ENCODE measurements at places on chromosomes 2 and 18.

DNA sequence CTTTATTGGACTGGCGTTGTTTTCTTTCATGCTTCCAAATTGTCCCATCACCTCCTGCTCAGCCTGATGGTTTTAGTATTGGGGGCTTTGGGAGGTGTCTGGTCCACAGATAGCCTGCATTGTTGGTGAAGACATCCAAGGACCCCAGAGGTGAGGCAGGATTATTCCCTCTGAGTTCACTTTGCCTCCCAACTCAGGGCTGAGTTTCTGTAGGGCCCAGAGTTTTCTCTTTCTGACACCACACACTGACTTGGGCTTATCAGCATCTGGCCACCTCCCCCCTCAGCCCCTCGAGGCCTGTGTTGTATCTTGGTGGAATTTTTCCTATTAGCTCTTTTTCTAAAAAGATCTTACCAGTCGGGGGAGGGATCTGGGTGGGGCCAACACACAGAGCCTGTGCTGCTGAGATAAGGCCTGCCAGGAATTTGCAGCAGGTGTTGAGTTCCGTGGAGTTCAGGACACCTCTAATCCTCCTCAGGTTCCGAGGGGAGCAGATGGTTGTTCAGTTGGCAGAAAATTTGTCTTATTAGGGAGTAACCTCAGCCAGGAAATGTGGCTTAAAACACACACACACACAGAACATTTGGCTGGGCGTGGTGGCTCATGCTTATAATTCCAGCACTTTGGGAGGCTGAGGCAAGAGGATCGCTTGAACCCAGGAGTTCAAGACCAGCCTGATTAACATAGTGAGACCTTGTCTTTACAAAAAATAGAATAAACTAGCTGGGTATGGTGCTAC is 7.3 kb downstream of the EMILIN2 start:
- DNase-seq = no peak

- peak; percentile 8 for DNase-seq
Measured at GRCh38 chr18:23662309-23663263, at the start of gene ANKRD29. ANKRD29 (minus strand) TSS chr18:23662911; CDS start chr18:23662730, 181 bp downstream.

- no peak for DNase-seq
Measured at GRCh38 chr18:23585007-23585871, 1.1 kb downstream of the NPC1 start.

DNA sequence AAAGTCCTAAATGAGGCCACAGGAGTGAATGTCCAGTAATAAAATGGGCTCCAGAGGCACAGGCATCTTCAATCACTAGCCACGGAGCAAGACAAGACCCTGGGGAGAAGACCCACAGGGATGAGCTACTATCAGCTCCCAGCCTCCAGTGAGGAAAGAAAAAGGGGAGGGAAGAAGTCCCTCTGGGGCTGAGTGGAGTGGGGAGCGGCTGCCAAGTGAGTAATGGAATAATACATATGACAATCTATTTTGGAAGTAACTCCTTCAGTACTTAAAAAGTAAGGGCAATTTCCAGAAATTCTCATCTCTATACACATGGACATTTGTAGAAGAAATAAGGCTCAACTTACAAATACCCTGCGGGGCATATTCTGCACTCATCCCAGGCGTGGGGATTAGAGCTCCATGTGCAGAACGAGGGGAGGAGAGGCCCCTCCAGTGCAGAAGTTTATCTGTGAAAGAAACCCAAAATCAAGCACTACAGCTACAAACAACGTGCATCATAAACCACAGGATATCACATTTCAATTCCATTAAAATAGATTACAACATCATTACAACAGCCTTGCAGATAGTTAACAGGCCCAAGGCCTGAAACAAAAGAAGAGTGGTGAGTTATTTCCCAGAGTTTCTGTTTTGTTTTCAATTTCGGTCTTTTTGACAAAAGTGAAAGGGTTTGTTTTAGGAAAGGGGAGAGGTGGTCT is 84.9 kb downstream of the BCL11A start:
- no peak for DNase-seq

GRCh38 chr2:40341198-40341597 is 110.7 kb downstream of the SLC8A1 start:
- DNase-seq = no peak

- no peak for DNase-seq
Measured at GRCh38 chr2:241391892-241392665, 36.0 kb downstream of the FARP2 start.

DNA sequence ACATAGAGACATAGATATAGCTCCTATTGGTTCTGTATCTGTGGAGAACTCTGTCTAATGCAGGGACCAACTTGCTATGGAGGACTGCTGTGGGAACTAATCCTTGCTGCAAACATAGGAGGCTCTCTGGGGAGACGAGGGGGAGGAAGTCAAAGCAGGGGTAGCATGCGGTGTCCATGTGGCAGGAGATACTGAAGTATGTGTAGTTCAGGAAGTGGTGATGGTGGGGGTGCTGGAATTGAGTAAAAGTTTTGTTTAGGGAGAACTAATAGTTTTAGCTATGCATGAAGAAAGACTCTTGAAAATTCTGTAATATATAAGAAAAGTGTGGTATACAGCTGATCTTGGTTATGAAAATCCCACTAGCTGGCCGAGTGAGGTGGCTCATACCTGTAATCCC is 62.0 kb downstream of the ANKRD44 start:
- no peak for DNase-seq

- no peak for DNase-seq
Measured at GRCh38 chr2:120898961-120899750, 163.5 kb downstream of the GLI2 start.

DNA sequence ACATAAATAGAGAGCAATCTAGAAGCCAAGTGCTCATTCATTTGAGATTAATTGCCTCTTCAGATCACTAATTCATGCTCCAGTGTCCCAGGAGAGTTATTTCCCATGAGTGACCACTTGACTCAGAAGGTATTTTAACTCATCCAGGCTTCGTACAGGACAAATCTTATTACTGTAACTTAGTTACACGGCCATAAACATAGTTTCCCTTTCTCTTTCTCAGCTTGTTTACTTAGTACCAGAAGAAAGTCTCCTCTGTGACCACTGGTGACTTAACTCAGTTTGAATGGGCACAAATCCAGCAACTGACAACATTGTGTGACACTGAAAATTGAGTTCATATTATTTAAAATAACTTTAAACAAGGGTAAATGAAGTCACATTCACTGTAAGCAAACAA is 25.3 kb downstream of the MMADHC start:
- no peak for DNase-seq

DNA sequence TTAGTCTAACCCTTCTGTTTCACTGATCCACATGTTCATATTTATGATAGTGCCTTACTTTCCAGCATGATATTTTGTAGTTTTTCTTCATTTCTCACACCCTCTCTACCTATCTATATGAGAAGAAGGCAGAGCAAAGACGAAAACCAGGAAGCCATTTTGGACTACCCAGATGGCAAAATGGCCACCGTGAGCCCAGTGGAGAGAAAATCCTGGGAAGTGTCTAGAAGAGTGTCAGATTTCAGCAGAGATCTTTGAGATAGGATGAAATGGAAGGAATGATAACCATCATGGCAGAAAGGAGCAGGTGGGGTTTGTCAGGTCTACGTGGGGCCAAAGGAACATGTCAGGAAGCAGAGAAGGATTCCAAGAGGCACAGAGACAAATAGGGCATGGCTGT is 84.0 kb upstream of the MYCN start:
- DNase-seq = no peak

DNA sequence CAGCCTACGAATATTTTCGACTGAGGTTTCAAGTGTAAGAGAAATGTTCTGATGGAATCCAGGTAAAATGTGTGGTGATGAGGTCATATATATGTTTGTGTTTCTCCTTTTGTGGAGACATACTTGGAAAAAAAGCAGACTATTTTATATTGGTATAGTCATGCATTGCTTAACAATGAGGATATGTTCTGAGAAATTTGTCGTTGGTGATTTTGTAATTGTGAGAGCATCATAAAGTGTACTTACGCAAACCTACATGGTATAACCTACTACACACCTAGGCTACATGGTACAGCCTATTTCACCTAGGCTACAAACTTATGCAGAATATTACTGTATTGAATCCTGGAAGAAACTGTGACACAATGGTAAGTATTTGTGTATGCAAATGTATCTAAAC is 1849.9 kb upstream of the CELF4 start:
- no peak for DNase-seq

GRCh38 chr2:26173776-26174482 is 1.0 kb downstream of the GAREM2 start:
- DNase-seq = no peak
